ENCODE measurements at places on chromosomes 11 and 22.
A peak's percentile ranks its signal among the peaks of the same experiment; 100 is the strongest.

DNA sequence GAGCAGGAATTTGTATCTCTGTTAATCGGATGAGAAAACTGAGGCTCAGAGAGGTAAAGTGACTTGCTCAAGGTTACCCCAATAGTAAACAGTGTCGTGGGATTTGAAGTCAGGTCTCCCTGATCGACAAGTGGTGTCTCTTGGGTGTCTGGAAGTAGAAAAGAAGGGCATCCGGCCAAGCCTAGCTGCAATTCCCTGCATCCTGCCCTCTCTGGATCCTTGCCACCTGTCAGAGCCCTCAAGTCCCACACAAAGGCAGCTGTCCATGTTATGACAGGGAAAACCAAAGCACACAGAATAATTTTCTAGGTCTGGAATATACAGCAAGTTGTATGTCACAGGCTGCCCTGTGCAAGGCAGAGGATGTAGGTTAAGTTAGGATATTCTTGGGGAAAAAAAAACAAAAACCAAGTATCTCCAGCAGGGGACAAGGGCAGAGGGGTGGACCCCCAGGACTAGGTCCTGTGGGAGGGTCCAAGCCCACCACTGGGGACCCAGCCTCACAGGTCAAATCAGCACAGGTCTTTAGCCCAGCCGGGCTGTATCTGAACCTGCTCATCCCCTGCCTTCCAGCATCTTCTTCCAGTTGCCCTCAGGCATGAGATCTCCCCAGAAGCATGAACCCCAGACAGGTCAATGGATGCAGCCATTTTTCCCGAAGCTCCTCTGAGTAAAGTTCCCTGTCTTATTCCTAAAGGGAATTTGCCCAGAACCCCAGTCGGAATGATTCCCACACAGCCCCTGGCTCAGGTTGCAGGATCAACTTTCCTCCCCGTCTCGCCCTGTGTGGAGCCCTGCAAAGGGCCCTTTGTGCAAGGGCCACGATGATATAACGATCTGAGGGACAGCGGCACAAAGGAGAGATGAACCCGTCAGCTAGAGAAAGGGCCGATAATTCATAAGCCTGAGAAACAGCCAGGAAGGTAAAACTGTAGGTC is 15.0 kb downstream of the USH1C start:
- ATAC-seq: no peak

GRCh38 chr11:119589001-119589400 is 140.0 kb downstream of the NECTIN1 start:
- no peak for ATAC-seq

GRCh38 chr11:1825785-1826451 is 8.9 kb upstream of the SYT8 start:
- no peak for ATAC-seq

DNA sequence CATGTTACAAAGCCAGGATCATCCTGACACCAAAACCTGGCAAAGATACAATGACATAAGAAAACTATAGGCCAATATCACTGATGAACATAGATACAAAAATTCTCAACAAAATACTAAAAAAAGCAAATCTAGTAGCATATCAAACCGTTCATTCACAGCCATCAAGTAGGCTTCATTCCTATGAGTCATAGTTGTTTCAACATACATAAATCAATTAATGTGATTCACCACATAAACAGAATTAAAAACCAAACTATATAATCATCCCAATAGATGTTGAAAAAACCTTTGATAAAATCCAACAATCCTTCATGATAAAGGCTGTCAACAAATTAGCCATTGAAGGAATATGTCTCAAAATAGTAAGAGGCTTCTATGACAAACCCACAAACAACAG is 1007.2 kb upstream of the RAG2 start:
- no peak for ATAC-seq

GRCh38 chr11:46674463-46675287 is 25.7 kb downstream of the ARHGAP1 start:
- peak; percentile 23 for ATAC-seq

GRCh38 chr22:48574776-48575617 is 1252.7 kb downstream of the BRD1 start:
- ATAC-seq: peak; percentile 49

DNA sequence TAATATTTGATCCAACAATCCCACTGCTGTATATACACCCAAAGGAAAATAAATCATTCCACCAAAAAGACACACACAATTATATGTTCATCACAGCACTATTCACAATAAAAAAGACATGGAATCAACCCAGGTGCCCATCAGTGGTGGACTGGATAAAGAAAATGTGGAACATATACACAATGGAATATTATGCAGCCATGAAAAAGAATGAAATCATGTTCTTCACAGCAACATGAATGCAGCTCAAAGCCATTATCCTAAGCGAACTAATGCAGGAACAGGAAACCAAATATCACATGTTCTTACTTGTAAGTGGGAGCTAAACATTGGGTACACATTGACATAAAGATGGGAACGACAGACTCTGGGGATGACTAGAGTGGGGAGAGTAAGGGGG is 1.1 kb upstream of the OR2D3 start:
- ATAC-seq: no peak

GRCh38 chr11:130624971-130625544 is 176.6 kb downstream of the ADAMTS15 start:
- ATAC-seq: no peak

DNA sequence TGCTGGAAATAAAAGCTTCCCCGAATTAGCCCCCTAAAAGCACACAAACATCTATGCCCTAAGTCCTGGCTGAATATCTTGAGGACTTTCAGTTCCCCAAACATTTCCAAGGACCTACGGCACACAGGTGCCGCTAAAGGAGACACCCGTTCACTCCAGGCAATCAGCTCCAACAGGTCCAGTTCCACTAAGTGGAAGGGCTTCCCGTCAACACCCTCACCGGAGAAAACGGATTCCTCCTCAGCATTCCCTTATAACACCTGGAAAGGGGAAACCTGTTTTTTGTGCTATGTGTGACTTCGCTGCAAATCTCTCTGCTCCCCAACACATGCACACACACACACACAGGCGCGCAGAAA is 3.9 kb downstream of the TENM4 start:
- ATAC-seq: no peak

DNA sequence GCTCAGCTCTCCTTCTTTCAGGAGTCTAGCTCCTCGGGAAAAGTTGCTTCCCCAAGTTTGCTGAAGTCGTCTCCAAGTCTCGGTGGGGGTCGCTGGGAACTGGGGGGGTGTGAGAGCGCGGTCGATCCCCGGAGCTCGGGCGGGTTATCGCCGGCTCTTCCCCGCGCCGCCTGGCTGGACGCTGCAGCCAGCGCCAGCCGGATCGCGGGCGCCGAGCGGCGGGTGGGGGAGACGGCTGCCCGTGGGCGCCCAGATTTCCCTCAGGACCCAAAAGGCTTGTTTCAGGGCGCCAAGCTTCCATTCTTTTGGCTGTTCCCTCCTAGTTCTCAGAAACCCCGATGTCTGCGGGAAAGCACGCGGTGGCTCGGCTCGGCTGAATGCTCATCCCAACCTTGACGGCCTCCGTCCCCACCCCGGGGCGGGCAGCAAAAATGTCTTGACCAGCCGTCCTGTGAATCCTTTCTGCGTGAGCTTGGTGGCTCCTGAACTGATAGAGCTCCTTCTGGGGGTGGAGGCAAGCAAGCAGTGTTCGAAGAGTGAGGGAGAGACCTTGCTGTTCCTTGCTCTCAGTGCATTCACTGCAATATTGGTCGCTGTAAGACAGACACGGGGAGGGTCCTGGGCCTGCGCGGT is 1.7 kb downstream of the ZBTB16 start:
- ATAC-seq: no peak

DNA sequence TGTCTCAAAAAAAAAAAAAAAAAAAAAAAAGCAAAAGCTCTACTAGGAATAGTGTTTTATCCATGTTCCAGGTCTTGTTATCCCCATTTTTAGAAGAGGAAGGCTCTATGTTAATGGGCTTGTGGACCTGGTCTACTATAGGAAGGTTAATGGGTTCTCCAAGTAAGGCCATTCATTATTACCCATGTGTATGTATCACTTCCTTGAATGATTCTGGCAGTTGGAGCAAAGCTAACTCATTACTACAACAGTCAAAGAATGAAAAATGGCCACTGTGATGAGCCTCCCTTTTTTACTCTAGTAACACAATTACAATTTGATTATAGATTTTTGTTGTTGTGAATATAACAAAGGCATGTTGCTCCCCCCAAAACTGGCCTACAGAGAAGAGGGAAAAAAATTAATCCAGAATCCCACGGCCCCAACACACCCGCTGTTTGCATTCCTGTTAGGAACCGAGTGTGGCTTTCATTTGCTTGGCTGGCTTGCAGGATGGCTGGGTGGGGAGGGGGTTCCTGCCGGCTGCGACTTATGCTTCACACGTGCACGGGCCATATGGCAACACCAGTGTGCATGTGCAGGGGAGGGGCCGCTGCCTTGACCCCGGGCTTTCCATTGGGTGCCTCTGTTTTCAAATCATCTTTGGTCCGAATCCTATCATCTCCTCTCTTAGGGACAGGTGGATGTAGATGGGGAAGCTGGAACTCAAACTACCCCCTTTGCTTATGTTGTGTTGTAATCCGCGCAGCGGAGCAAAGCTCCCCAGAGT is 148.8 kb downstream of the HIPK3 start:
- ATAC-seq: no peak

GRCh38 chr11:3890014-3890413 is 34.5 kb downstream of the STIM1 start:
- ATAC-seq: no peak

DNA sequence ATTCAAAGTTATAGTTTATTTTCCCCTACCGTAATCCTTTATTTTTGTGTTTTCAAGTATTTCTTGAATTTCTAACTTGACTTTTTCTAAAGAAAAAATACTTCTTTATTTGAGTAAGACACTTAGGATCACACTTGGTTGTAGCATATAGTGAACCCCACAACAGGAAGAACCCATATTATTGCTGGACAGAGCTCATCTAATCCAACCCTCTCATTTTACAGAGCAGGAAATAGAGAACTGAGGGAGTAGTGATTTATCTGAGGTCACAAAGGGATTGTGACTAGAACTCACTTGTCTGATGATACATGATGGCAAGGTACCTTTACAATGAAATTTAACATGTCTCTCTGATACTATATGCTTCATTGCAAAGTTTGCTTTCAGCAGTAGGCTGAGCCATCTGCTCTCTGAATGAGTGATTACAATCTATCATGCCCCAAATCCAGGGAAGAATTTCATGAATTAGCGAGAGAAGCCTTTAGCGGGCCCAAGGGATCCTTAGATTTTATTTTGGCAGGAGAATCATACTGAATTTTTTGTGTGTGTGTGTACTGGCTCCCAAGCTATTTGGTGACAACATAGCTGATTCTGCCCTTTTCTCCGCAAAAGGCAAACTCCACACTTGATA is 9.8 kb downstream of the SLC17A6 start:
- no peak for ATAC-seq

DNA sequence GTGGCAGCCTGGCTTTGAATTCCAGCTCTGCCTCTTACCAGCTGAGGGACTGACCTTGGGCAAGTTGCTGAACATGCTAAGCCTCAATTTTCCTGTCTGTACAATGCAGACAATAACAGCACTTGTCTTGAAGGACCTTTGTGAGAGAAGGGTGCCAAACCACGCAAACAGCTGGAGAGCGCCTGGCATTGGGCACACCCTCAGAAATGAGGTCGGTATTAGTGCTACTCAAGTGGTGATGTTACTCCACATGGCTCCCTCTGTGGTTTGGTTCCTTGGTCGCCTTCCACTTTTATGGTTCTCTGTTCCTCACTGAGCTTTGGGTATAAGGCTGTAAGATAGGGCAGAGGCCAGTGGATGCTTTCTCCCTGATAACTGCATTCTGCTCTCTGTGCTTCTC is 8.2 kb downstream of the UBASH3B start:
- ATAC-seq: no peak

GRCh38 chr11:45444796-45445195 is 158.7 kb upstream of the SYT13 start:
- peak; percentile 84 for ATAC-seq

- no peak for ATAC-seq
Measured at GRCh38 chr22:46081831-46082210, 68.5 kb upstream of the PPARA start.

DNA sequence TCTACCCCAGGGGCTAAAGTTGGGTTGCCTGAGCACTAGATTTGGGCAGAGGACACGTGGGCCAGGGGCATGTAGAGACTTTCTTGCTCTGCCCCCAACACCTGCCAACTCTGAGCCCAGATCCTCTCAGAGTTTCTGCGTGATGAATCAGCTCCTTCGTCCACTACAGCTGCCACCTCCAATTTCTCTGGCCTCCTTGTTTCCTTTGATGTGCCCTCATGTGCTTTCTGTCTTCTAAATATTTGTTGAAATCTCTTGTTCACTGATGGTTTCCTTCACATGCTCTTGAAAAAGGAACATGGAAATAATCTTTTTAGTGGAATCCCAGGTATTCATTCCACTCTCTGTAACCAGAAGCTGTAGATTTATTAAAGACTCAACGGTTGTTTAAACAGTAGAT is 8.0 kb downstream of the IZUMO1R start:
- no peak for ATAC-seq

GRCh38 chr11:114279792-114280546 is 16.2 kb upstream of the NNMT start:
- peak; percentile 91 for ATAC-seq

- ATAC-seq: no peak
Measured at GRCh38 chr22:48538291-48538820, 1289.3 kb downstream of the BRD1 start.

- no peak for ATAC-seq
Measured at GRCh38 chr11:2137202-2138067, 1.8 kb downstream of the IGF2 start.

- no peak for ATAC-seq
Measured at GRCh38 chr11:82992223-82992622, 79.5 kb downstream of the RAB30 start.

DNA sequence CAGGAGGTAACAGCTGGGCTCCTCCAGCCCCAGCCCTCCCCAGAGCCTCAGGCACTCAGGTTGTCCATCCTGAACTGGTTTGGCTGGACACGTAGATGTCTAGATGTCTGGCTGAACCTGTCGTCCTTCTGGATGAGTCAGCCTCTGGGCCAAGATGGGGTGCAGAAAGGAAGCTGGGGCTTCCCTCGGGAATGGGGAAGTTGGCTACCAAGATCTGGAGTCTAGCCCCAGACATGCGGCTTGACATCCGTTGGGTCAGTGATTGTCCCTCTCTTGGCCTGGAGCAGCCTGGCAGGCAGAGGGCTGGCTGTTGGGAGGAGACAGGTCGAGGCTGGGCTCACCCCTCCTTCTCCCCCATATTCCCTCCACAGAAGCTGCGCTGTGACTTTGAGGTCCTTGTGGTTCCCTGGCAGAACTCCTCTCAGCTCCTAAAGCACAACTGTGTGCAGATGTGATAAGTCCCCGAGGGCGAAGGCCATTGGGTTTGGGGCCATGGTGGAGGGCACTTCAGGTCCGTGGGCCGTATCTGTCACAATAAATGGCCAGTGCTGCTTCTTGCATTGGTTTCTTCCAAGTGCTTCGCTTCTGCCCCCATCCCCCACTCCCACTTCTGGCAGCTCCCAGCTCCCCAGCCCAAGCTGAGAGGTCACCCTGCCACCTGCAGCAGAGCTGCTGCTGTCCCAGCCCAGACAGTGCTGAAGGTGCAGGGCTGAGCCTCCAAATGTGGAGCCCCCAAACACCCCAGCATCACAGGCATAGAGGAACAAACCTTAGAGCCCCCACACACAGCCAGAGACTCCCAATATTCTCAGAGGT is 1.3 kb downstream of the CST6 start:
- peak; percentile 69 for ATAC-seq

- no peak for ATAC-seq
Measured at GRCh38 chr11:2787816-2788167, 88.0 kb upstream of the KCNQ1OT1 start.
